Stimulated activated CD4-positive, alpha-beta T cell treated with anti-CD3 and anti-CD28 coated beads, Interleukin-15, amount 100 ng/mL, for 24 hours (primary cell): ENCODE measurements at places on chromosomes 6 and 20.

- no peak for DNase-seq
These were observed 67.4 kb upstream of the BMP2 start for GRCh38 chr20:6699921-6700562.

GRCh38 chr20:63150391-63150898 is 65.5 kb downstream of the YTHDF1 start:
- DNase-seq: no peak

GRCh38 chr6:14885498-14885897 is 360.4 kb upstream of the JARID2 start:
- no peak for DNase-seq

GRCh38 chr6:37838219-37838921 is 18.8 kb downstream of the ZFAND3 start:
- no peak for DNase-seq

GRCh38 chr6:136095986-136096385 is 154.1 kb downstream of the MTFR2 start:
- DNase-seq: no peak

DNA sequence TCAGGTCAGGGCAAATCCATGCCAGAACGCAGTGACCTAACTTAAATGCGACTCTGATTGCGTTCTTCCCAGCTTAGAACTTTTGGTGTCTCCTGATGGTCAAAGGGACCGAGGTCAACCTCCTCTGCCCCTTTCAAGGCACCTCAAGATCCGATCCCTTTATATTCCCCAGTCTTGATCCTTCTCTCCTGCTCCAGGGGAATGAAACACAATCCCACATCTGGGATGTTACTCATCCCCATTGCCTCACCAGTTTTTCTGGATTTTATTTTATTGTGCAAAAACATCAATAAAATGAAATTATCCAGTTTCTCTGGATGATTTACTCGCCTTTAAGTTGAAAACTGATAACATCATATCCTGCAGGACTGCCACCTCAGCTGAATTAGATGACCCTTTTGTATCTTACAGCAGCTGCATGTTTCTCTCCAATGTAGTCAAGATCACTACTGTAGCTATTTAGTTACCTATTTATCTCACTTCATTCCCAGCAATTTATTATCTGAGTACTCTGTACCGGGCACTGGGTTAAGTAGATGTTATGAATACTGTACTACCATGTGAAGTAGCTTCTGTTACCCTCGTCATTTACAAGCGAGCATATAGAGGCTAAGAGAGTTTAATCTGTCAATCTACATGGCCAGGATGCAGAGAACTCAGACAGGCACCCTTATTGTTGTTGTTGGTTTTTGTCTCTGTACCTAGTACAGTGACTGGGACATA is 44.0 kb downstream of the IRAK1BP1 start:
- no peak for DNase-seq

DNA sequence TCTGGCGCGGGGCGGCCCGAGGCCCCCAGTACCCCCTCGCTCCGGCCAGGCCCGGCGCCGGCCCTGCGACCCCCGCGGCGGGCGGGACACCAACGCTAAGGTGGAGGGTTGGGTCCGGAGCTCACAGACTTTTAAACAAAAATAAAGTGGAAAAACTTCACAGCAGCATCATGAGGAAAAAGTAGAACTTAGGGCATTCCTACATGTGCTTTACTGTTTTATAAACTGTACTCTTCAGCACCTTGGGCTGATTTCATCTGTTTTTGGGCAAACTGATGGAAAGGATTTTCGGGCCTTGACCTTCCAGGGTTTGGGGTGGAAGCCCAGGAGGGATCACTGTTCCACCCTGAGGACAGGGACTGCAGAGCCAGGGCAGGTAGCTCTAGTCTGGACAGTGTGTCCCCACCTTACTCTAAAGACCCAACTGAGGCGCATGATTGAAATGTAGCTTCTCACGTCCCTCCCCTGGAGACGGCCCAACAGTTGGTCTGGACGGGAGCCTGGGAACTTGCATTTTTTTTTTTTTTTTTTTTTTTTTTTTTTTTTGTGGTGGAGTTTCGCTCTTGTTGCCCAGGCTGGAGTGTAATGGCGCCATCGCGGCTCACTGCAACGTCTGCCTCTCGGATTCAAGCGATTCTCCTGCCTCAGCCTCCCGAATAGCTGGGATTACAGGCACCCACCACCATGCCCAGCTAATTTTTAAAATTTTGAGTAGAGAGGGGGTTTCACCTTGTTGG is 740 bp downstream of the NELFCD start:
- no peak for DNase-seq

GRCh38 chr6:141483598-141484061 is 649.1 kb upstream of the GJE1 start:
- DNase-seq: peak; percentile 57

DNA sequence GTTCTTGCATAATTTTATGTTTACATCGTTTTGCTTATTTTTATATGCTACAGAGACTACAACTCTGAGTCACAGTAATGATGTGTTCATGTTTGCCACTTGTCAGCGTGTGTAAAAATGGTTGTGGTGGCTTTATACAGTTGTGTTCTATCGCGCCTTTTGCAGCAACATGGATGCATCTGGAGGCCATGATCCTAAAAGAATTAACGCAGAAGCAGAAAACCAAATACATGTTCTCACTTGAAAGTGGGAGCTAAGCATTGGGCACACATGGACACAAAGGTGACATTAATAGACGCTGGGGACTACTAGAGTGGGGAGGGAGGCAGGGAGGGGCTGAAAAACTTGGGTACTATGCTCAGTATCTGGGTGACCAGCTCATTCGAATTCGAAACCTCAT is 996 bp upstream of the SEC23B start:
- peak; percentile 24 for DNase-seq

- no peak for DNase-seq
These were observed 6.4 kb downstream of the HLA-DQB1 start for GRCh38 chr6:32659856-32660595.

DNA sequence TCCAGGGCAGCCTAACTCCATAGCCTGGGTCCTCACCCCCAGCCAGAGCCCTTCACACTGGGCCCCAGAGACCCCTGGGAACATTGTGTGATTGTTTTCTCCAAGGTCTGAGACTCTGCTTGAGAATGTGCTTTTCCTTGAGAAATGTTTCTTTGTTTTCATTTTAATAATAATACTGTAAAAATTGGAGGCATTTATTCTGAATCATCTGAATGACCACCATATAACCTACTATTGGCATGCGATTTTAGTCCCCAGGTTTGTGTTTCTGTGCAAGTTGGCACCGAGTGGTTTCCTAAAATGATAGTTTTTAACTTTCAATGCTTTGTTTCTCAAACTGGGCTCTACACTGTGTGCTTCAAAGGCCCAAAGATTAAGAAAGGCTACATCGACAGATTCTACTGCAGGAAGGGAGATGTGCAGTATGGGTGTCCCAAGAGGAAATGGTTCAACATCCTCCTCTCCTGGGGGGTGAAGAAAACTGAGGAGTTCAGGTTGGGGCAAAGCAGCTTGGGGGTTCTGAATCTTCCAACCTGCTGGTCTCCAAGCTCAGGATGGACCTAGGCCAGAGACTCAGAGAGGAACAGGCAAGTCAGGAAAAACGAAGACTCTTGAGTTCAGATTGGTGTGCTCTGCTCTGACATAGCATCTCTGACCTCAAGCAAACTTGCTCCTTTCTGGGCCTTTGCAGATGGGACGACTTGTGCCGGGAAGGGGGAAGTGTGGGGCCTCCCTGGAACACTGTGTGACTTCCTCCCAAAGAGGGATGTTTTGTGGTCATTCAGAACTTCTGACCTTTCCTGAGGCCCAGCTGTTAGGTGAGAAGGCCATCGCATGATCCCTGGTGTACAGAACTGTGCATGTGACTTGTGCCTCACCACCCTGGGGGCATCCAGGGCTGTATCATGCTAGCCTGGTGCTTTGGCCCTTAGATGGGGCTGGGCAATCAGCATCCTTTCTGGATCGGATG is 31.0 kb downstream of the DAAM2 start:
- DNase-seq: no peak
